Fibroblast of skin of back (primary cell): ENCODE measurements at places on chromosomes 1 and 21.

DNA sequence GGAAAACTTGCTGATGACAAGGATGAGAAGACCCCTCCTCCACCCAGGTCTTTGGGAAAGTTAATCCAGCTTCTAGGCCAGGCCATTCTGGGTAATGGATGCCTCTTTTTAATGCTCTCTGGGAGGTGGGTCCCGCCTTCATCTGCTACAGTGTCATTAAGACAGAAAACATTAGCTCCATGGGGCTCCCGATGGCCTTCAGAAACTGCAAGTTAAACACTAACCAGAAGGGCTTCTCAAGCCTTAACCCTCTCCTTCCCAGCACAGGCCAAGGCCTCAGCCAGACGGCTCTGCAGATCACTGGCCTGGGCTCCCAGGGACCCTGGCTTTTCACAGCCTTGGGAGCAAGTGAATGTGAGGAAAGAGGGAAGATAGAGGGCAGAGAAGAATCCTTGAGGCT is 364.9 kb downstream of the MATN1 start:
- DNase-seq, result no peak

- no peak for DNase-seq
Measured at GRCh38 chr1:39699419-39699818, 8.2 kb upstream of the HPCAL4 start.

DNA sequence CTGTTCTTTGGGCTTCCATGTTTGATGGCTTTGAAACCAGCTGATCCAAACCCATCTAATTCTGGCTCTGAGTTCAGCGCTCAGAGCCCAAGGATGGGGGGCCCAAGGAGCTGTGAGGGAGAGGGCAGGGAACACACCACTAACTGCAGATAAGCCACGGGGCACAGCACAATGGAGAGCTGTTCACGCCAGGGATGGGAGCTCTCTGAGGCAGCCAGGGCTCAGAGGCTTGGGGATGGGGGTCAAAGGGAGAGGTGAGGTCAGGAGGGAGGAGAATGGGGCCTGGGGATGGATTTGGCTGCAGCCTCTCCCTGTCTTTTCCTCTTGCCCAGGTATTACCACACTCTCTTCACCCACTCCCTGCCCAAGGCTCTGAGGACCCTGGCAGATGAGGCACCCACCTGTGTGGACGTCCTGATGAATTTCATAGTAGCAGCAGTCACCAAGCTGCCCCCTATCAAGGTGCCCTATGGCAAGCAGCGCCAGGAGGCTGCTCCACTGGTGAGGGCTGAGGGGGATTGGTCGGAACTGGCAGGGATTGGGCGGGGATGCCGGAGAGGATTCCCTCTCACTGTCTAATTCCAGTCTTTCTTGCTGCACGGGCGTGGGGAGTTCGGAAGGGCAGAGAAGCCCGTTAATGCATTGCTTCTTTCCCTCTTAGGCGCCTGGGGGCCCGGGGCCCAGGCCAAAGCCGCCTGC is 11.3 kb downstream of the SLC30A2 start:
- DNase-seq, result no peak

DNA sequence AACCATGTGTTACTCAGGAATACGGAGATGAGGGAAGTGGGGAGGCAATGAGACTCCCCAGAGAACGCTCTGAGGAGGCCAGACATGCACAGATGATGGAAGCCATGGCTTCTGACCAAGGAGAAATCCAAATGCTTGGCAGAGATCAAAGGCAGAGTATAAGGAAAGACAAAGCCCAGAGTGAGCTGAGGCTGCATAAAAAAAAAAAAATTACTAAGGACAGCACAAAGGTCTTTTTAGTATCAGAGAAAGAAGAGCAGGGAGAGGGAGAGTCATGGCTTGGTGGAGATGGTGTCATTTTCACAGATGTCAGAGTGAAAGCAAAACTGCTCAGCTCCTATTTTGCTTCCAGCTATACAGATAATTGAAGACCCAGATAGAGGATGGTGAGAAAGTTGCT is 8.1 kb upstream of the NCF2 start:
- DNase-seq, result no peak

DNA sequence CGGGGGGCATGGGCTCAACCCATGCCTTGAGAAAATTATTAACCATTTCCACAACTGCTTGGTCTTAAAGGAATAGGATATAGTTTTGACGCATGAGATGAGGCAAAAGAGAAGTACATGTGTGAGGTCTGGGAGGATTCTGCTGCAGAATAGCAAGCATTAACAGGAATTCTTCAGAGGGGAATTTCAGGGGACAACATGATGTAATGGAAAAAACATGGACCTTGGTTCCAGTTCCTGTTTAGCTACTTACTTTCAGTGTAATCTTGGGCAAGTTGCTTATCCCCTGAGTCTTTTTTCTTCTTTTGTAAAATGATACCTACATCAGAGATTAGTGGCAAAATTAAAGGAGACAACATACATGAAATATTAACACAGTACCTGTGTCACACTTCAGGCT is 85.6 kb downstream of the PRRX1 start:
- DNase-seq, result peak; percentile 24

- peak; percentile 12 for DNase-seq
Measured at GRCh38 chr1:224432672-224433040, 1.9 kb downstream of the WDR26 start.

DNA sequence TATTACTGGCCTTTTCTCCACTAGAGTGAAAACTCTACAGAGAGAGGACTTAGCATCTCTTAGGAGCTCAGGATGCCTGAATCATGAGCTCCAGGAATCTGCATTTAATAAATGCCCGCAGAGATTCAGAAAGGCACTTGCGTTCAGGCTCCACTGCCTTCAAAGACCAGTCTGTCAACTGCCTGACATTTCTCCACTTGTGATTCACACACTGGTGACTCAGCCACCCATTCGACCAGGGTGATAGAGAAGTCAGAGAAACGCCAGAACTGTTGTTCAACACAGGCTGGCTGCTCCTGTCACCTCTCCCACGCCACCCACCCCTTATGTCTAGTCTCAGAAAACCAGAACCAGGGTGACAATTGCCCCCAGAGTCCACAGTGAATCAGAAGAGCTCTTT is 26.9 kb upstream of the LBR start:
- DNase-seq, result peak; percentile 87

DNA sequence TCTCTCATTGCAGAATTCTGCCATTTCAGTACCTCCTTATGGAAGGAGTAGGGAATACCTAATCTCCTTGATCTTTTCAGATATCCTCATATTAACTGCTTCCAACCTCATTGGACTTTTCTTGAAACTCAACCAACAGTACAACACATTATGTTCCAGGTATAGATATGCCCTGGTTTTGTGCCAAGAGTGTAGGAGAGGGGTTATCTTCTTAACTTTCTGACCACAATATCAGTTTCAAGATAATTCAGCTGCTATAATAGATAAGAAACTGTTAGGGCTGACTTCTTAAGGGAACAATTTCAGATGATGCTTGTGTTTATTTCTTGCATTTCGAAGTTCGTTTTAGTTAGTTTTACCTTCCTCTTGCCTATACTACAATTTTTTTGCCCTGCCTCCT is 2.1 kb upstream of the LPGAT1 start:
- no peak for DNase-seq

- peak; percentile 53 for DNase-seq
Measured at GRCh38 chr1:39269791-39270342, 65.4 kb downstream of the MACF1 start.

GRCh38 chr1:175274368-175274767 is 81.8 kb upstream of the KIAA0040 start:
- no peak for DNase-seq

DNA sequence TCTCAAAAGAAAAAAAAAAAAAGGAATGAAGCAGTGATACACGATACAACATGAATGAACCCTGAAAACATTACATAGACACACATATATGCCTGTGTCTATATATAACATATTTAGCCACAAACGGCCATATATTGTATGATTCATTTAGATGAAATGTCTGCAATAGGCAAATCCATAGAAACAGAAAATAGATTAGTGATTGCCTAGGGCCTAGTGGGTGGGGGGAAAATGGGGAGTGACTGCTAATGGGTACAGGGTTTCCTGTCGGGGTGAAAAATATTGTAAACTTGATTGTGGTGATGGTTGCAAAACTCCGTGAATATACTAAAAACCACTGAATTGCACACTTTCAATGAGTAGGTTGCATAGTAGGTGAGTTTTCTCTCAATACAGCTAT is 6.0 kb upstream of the H6PD start:
- DNase-seq, result peak; percentile 73

DNA sequence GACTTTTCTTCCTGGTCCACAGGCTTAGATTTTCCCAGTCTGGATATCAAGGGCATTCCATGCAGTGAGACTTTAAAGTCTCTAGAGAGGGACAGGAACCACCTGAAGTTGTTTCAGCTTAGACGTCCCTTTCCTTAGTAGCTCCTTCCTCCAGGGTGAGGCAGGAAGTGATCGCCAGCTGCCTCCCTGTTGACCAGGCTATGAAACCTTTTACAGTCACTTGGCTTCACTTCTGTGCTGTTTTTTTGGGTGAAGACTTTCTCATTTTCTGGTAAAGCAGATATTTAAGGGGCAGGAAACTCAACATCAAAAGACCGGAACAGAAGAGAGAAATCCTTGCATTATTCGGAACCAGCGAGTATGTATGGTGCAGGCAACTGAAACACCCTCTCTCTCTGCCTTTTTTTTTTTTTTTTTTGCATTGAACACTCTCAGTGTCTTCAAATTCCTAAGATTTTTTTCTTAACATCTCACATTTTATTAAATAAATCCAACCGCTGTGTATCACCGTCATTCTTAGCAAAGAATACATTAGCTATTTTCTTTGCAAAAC is 234.6 kb upstream of the IRF2BP2 start:
- DNase-seq, result peak; percentile 83

DNA sequence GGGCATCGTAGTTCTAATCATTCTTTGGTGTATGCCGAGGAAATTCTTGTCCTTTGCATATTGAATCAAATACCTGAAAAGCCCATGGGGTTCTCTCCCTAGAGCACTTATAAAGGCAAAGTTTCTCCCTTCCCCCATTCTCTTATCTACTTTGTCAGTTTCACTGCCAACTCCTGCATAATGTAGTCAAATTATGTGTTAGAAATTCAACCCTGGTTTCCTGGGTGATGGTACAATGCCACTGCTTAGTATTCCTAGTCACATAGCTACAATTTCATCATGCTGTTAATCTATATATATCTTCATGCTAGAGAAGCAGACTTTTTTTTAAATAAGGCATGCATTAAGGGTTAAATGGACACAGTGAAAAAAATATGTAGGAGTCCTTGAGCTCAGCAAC is 119.0 kb downstream of the PDE4B start:
- no peak for DNase-seq

DNA sequence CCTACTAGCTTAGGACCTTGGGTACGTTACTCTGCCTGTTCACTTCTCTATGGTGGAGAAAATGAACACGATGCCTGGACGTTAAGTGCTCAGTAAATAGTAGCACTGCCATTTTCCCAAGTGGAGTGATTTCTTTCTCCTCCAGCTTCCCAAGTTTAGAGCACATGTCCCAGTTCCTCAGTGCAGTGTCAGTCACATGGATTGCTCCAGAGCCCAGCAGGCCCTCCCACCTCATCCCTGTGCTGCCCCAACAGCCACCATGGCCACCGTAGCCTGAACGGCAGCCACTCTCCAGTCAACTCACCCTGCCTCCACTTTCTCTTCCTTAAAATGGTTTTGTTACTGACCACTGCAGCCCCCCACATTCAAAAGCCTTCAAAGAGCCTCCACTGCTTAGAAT is 8.5 kb downstream of the STMN1 start:
- no peak for DNase-seq

DNA sequence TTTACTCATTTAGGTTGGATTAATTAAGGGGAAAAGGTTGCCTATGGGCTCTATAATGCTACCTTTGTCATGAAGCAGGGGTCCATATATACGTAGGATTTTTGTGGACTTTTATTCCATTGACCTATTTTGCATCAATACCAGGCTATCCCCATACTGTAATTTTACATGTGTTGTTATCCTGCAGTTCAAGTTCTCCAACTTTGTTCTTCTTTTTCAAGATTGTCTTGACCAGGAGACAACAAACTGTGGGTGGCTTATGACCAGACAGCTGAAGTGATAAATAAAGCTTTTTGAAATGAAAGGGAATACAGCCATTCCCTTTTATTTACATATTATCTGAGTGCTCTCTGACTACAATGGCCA is 345.7 kb downstream of the BARHL2 start:
- no peak for DNase-seq

- DNase-seq, result peak; percentile 46
Measured at GRCh38 chr1:39370602-39371001, 120.8 kb upstream of the BMP8A start.

DNA sequence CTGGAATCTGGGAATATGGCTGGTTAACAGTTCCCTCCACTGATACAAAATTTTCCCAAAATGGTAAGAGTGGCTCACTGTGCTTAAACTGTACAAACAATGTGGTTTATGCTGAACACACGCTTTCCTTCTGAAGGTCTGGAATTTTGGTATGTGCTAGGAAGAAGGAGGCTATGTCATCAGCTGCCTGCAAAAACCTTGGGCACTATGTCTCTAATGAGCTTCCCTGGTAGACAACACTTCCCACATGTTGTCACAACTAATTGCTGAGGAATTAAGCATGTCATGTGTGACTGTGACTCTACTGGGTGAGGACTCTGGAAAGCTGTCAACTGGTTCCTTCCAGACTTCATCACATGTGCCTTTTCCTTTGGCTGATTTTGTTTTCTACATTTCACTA is 29.2 kb downstream of the IPP start:
- DNase-seq, result peak; percentile 91

DNA sequence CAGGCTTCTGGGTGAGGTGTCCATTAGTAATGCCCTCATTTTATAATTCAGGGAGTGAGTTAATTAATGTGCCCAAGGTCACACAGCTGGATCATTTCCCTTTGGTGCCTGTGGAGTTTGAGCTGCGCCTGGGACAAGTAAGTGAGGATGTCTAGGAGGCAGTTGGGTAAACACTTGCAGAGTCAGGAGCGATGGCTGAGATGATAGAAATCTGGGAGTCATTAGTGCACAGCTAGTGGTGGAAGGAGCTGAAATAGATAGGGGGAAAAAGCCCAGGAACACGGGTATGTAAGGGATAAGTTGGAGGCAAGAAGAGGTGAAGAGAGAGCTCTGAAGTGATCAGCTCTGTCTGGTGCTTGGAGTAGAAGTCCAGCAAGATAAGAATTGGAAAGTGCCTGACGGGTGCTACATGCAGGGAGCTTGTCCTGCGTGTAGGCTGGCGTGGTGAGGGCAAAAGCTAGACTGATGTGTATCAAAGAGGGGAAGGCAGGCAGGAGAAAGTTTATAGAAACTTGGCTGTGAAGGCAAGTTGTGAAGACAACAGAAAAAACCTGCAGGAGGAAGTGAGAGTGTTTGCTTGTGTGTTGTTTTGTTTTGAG is 1.7 kb upstream of the SCAF4 start:
- no peak for DNase-seq

- DNase-seq, result no peak
Measured at GRCh38 chr1:161905269-161905884, 118.3 kb downstream of the OLFML2B start.

DNA sequence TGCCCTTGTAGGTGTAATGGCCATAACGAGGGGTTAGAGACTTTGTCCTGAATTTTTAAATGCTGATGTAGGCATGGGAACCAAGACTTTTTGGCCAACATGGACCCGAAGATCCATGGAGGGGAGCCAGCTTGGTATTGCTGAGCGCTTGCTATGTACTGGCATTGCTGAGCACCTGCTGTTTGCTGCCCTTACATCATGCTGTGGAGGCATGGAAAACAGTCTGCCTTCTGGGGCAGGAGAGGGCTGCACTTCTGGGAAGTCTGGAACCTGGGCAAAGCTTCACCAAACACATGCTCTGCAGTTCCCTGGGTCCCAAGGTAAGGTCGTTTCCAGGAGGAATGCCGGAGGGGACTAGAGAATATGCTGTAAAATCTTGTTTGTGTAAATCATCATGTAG is 86.3 kb upstream of the CNIH3 start:
- no peak for DNase-seq
